ENCODE measurements at places on chromosomes 2 and 18.

DNA sequence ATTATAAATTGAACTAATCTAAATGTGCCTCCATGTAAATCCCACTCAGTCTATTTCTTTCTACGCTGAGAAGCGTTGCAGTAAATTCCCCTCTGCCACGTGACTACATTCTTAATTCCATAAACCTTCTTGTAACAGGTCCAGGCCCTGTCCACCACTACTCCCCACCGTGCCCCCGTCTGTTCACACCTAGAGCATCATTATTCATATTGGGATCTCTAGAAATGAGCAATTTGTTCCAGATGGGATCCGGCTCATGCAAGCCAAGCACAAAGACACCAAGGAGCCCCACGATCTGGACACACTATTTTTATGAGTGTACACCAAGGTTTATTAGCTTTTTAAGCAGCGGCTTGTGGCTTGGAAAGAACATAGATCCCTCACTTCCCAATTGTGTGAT, 38.2 kb downstream of the BOLA3 start:
- no peak for DNase-seq

- DNase-seq: no peak
Measured at GRCh38 chr2:156322051-156322685, 10.4 kb downstream of the NR4A2 start.

- no peak for DNase-seq
Measured at GRCh38 chr2:161871113-161871512, 202.9 kb downstream of the DPP4 start.

- no peak for DNase-seq
Measured at GRCh38 chr2:9644603-9645002, 13.8 kb upstream of the YWHAQ start.

DNA sequence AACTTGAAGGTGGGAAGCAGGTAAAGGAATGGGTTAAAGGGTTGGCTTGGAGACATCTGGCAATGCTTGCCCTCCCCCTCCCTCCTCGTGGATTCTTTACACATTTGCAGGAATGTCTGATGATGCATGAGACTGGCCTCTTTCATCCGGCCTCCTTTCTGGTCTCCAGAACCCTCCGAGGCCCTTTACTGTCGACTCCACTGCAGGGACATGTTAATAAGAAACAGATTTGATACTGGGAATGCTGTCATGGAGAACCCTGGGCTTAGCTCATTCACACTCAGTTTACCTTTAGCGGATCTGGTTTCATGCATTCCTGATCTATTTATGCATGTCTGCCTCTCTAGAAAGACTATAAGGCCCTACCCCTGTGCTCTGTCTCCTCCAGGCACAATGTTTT, 238.7 kb downstream of the TGIF1 start:
- peak; percentile 88 for DNase-seq

DNA sequence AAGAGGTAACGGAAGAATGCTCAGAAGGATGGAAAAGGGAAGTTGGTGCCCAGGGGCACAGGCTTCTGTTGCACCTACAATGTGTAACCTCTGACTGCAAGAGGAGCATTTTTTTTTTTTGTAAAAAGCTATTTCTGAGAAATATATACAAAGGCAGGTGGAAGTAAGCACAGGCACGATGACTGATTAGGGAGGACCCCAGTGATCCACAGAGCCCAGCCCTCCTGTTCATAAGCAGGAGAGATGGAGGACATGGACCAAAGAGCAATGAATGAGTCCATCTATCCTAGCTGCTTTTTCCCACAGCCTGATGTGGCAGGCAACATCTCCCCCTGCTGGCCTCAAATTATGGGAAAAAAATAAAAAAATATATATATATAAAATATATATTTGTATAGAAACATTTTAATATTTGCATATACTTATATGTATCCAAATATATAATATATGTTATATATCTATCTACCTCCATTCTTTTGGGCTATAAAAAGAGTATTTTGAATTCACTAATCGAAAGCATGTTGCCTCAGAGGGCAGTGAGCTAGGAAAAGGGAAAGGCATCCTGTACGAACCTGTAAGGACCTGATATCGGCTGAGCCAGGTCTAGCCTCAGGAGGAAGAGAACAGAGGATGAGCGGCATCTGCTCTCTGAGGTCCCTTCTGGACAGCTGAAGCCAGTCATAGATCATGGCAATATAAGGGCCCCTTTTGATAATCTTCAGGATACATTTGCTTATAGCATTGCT, 166.0 kb upstream of the STK17B start:
- DNase-seq: peak; percentile 43

- DNase-seq: peak; percentile 4
Measured at GRCh38 chr2:105187531-105187930, 54.0 kb upstream of the GPR45 start.

GRCh38 chr18:2985628-2986027, 27.3 kb downstream of the LPIN2 start:
- DNase-seq: peak; percentile 46

DNA sequence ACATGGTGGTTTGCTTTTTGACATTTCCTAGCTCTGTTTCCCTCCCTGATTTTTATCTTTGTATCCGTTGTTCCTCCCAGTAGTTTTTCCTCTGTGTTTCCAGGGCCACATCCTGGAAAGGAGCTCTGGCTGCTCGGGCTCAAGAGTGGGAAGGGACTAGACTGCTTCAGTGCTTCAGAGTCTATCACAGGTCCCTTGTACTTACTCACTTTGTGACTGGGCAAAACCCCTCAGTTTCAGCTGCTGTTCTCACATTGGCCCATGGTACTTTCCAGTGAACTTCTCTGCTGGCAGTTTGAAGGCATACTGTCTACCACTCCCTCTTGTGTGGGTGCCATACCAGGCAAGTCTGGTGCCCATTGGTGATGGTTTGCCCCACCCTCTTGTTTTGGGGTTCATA, 7.5 kb upstream of the STAMBP start:
- DNase-seq: no peak

DNA sequence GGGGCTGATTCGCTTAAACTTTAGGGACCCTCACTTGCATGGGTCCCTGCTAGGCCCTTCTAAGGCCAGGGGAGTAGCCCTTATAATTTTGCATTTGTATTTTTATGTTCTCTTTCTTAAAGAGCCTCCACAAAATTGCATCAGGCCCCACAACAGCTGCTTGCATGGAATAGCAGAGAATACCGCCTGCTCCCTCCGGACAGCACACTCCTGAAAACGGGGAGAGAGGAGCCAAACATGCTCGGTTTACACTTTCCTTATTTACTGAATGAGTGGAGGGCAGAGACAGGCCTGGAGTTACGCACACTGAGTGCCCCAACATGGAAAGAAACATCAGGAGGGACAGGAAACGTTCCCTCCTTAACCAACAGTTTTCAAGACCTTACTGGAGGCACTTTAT, 132.2 kb downstream of the ANTXR1 start:
- no peak for DNase-seq

- no peak for DNase-seq
Measured at GRCh38 chr2:160924936-160925353, 235.3 kb upstream of the TANK start.

DNA sequence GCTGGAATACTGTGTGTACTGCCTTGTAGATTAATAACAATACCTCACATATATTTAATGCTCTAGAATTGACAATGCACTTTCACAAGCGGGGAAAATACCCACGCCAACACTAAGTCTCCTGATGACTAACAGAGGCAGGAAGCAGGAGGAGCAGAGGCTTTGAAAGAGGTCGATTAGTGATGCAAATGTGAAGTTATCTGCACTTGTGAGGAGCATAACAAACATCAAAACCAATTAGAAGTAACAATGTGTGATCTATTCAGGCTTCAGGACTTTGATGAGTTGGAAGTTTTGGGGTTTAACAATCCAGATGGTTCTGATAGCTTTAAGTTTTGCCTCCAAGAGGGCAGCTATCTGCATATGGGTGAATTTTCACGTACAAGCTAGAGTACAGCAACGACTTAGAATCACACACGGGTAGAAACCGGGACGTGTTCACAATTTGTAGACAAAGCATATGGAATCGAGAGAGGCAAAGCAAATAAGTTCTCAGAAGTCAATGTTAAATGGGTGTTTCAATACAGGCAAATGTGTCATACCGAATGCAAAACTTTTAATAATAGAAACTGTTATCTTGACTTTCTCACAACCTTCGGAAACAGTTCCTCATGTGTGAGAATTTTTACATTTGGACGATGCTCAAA, 114.5 kb downstream of the METTL8 start:
- DNase-seq: no peak

- no peak for DNase-seq
Measured at GRCh38 chr2:217742841-217743240, 260.0 kb downstream of the TNS1 start.

DNA sequence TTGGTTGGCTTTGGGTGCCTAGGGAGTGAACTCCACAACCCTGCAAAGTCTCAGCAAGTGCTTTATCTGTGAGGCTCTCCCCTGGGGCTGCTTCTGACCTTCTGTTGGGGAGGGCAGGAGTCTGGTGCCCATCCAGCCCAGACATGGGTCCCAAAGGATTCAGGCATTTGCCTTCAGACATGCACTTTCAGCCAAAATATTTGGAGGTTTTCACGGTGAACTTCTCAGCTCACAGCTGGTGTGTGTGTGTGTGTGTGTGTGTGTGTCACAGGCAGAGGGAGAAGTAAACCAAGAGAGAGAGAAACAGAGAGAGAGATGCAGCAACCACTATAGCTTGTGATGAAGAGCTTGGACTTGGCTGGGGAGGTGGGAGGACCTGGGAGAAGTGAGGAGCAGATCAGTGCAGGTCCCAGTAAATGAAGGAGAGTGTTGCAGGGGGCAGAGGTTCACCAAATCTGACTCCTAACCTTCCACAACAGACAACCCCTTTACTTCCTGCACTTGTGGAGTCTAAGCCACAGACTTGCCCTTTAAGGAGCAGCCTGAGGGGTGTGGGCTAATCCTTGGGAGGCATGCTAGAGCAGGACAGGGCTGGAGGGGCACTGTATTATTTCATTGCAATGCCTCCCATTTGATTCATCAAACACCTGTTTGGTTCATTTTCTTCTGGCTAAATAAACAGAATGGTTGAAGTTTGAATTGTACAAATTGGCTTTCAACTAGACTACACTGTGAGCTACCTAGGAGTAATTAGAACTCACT, 14.1 kb downstream of the SLC9A4 start:
- no peak for DNase-seq

GRCh38 chr2:203835892-203836800, 31.4 kb upstream of the CTLA4 start:
- no peak for DNase-seq

DNA sequence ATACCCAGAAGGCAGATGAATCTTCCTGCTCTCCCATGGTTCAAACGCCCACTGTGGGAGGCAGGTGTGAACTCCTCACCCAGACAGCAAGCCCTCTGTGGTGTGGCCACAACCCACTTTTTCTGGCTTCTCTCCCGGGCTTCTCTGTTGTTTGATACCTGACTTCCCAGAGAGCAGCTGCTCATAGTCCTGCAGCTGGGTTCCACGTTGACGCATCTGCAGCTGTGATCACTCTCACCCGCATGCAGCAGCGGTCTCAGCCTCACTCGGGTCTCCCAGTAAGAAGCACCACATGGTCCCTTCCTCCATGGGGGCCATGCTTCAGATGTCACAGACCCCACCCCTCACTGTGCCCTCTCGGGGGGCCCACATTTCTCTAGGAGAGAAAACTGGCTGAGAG, 3.5 kb downstream of the ASPRV1 start:
- no peak for DNase-seq

GRCh38 chr2:84865181-84865783, 15.6 kb downstream of the TRABD2A start:
- DNase-seq: peak; percentile 64

- no peak for DNase-seq
Measured at GRCh38 chr2:215702116-215702902, 266.4 kb upstream of the FN1 start.

GRCh38 chr2:237971661-237972060, 4.8 kb downstream of the UBE2F start:
- no peak for DNase-seq

GRCh38 chr2:25043241-25043867, 1.5 kb downstream of the EFR3B start:
- peak; percentile 75 for DNase-seq

GRCh38 chr2:127039387-127040031, 67.4 kb downstream of the BIN1 start:
- DNase-seq: no peak

- DNase-seq: no peak
Measured at GRCh38 chr2:68952887-68953521, at the start of gene GKN2. Gene GKN2 (minus strand): TSS chr2:68952893. CDS start chr2:68952861, 32 bp downstream.

GRCh38 chr2:76563730-76564129, 853.0 kb upstream of the GCFC2 start:
- DNase-seq: no peak

DNA sequence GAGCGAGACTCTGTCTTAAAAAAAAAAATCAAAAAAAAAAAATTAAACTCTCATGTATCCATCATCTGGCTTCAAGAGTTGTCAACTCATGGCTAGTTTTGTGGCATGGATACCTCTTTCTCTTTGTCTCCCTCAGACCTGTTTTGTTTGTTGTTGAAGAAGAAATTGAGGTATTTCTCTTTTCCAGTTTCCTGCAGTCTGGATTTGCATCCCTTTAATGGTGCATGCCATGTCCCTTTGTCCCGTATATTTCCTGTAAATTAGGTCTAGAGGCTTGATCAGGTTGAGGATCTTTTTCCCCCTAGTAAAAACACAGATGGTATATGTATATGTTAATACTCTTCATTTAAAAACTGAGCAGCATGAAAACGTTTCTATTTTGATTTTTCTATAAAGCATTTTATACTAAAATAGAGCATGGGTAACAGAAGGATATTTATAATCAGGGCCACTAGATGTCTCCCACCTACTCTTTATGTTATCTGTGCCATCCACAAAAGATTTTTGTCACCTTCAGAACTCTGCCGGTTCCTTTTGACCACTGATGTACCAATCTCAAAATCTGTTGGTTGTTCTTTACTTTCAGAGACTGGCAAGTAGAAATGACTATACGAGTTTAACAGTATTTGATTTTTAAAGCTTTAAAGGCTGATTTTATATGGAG, 80.1 kb downstream of the GALNT1 start:
- no peak for DNase-seq

DNA sequence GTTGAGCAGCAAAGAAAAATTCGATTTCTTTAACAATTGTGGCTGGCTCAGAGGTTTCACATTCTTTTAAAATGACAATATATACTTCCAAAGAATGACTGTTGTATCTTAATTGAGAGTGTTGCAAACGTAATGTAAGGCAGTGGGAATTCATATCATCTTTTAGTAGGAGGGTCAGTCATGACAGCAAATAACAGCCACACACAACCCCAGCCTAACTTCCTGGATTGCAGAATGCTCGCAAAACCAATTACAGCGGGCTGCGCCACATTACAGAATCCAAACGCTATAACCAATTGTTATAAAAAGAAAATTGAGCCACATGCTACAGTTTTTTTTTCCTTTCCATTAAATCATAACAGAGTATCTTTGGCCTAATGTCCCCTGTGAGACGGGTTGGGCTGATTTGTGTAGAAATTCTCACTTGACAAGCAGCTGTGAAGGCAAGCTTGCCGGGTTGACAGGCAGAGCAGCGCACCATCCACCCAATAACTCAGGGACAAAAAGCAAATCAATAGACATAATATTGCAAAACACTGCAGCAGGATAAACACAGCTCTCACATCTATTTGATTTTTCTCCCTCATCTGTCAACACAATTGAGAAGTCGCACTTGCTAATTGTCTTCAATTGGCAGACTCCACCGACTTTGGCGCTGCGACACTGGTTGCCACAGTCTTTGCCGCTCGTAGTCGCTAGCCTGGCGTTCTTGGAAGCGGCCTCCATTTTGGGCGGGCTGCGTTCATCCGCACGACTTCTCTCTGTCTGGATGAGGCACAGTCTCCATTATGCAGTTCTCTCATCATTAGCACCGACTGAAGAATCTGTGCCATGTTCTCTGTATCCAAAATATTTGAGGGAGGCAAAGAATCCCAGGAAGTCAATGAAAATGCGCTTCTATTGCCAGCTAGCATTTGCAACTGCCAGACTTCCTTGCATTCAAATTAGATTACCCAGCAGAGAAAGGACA, 95.0 kb upstream of the CCDC68 start:
- no peak for DNase-seq

- no peak for DNase-seq
Measured at GRCh38 chr2:67448648-67449047, 51.5 kb downstream of the ETAA1 start.
